ENCODE measurements at places on chromosomes 11 and 22.

GRCh38 chr22:40383905-40384304 lies 13.5 kb downstream of the SGSM3 start:
- DNase-seq: no peak

DNA sequence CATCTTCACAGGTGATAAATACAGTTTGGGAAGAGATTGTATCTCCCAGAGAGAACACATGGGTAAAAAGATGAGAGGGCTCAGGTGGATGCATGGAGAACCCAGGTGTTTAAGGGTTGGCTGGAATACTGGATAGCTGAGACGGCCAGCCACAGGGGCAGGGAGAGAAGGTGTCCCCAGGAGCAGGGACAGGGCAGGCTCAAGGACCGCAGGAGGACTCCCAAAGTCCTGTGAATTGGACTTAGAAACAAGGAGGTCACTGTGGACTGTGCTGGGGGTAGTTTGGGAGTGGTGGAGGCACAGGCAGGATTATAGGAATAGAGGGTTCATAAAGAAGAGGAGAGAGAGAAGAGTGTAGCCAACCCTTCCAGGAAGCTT lies 103.8 kb upstream of the PARVA start:
- DNase-seq: no peak

DNA sequence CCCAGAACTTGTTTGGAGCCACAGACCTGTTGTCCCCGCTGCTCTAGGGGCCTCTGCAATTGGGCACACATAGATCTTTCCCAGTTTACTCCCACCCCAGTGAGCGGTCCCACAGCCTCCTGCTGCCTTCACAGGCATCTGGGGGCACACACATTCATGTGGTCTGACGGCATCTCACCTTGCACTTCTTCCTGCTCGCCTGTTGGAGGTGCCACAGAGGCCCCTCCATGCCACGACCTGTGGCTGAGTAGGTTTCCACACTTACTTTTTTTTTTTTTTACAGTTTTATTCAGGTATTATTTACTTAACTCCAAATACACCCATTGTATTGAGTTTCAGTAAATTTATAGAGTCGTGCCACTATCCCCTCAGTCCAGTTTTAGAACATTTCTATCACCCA lies 68.9 kb upstream of the SEPTIN5 start:
- no peak for DNase-seq

DNA sequence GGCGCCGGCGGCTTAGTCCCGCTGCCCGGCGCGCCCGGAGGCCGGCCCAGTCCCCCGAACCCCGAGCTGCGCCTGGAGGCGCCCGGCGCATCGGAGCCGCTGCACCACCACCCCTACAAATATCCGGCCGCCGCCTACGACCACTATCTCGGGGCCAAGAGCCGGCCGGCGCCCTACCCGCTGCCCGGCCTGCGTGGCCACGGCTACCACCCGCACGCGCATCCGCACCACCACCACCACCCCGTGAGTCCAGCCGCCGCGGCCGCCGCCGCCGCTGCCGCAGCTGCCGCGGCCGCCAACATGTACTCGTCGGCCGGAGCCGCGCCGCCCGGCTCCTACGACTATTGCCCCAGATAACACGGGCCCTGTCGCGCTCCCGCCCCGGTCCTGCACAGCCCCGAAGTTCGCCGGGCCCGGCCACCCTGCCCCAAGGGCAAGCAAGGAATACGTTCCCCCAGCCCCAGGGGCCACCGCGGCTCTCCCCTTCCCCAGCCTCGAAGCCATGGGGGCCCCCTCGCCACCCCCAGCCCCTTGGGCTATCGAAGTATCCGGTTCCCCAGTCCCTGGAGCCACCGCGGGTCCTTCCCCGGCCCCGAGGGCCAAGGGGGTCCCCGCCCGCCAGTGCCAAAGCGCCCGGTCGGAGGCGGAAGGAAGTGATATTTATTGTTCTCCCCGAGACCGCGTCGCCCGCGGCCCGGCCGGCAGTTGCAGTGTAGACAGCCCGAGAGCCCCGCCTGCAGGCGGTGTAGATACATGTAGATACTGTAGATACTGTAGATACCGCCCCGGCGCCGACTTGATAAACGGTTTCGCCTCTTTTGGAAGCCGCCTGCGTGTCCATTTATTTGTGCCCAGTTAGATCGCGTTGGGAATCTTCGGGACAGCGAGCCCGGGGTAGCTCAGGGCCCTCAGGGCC lies 6.2 kb downstream of the TBX1 start:
- DNase-seq: peak; percentile 63

GRCh38 chr22:36079041-36079440 lies 50.4 kb upstream of the RBFOX2 start:
- no peak for DNase-seq

DNA sequence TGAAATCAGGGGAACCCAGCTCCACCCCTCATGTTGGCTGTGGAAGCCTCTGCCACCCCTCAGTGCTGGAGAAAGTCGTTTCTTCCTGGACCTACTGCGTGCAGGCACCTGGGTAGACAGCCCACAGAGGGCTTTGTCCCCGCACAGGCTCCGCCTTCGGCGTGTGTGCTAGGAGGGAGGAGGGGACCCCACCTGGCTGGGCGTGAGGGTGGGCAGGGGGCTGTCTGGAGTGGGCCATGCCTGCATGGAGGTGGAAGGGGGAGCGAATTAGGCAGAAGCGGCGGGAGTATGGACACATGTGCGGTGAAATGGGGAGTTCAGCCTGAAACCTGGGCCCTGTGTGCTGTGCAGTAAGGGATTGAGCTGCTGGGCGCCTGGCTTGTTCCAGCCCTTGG lies 49.3 kb downstream of the FBLN1 start:
- DNase-seq: no peak

DNA sequence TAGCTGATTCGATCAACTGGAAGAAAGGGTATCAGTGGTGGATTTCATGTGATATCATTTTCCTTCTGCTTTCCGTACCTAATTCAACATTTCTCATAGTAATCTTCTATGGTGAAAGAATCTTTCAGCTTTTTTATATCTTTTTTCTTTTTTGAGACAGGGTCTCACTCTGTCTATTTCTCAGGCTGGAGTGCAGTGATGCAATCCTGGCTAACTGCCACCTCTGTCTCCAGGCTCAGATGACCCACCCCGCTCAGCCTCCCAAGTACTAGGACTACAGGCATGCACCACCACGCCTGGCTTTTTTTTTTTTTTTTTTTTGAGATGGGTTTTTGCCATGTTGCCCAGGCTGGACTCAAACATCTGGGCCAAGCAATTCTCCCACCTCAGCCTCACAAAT lies 18.6 kb upstream of the CHORDC1 start:
- no peak for DNase-seq

- no peak for DNase-seq
These were observed 6.6 kb downstream of the RIC8A start for GRCh38 chr11:214083-214482.

DNA sequence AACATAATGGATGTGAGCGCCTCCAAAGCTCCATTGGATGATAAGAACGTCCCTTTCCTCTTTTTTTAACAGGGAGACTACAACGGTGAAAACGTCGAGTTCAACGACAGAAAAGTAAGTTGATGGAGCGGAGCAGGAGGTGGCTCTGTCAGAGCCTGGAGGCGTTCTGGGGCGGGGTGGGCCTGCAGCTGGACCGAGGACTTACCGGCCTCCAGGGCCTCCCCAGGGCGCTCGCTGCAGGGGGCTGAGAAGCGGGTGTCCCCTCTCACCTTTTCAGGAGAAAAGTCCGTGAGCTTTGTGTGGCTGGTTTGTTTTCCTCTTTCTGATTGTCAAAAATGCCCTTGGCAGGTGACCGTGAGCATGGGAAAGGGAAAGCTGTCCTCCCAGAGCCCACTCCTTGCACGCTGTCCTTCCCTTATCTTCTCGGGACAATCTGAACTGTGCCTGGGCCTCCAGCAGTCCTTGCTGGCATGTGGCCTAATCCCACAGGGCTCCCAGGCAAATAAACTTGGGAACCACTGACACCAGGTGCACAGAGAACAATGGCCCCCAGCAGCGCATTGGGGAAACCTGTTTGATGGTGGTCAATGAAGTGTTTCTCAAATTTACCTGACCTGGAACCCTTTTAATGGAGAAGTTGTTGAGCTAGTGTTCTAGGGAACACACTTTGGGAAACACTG lies 38.4 kb downstream of the ANO1 start:
- DNase-seq: no peak

DNA sequence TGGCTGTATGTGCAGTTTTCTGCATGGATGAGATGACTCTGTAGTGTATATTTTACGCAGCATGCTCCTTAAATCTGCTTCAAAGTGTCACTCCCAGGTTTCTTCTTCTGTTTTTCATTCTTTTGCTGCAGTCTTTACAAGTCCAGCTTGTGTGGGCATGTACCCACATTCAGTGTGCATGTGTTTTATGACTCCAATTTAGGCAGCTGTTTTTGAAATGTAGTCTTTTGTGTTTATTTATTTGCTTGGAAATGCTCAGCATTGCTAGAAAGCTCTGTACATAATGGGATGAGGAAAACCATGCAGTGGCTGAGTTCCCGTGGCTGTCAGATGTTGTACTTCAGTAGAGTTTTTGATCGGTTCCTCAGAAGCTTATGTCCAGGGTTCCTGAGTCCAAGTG lies 138.5 kb downstream of the ARHGAP42 start:
- no peak for DNase-seq

- no peak for DNase-seq
These were observed 44.0 kb downstream of the KCNJ4 start for GRCh38 chr22:38411016-38411415.

DNA sequence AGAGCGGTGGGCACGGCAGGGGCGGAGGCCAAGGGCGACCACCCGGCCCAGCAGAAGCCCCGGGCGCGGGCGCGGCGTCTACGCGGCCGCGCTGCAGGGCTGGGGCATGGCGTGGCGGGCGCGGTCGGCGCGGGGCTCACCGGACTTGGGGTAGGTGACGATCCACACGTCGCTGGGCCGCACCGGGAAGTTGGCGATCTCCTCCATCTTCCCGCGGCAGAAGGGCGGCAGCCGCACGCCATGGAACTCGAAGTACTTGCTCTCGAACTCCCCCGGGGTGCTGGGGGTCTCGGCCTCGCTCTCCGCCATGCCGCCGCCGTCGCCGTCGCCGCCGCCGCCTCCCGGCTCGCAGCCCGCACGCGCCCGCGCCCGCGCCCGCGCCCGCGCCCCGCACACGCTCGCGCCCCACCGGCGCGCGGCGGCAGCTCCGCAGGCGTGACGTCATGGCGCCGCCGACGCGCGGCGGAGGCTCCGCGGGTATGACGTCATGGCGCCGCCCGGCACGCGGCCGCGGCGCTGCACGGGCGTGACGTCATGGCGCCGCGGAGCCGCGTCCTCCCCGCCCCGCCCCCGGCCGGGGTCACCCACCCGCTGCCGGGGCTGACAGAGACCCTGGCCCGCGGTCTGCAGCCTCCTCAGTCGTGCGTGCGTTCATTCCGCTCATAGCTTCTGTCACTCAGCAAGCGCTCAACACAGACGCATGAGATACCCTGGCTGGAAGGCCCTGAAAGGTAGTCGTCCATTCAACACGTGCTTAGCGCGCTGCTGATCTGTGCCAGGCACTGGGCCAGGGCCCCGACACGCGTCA lies at the start of gene SULT4A1:
SULT4A1 (minus strand) TSS at position 440 of the 808 bp plus-strand sequence; CDS start at position 309, 131 bp downstream.
- peak; percentile 8 for DNase-seq

DNA sequence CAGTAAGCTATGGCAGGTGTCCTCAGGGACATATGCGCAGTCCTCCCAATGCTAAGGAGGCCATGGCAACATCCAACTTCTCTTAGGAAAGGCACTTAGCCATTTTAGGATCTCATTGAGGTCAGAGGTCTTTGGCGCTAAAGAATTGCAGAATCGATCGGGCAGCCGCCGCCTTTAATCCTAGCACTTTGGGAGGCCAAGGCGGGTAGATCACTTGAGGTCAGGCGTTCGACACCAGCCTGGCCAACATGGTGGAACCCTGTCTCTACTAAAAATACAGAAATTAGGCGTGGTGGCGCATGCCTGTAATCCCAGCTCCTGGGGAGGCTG lies 1.2 kb upstream of the CHID1 start:
- DNase-seq: no peak

- DNase-seq: no peak
These were observed 662.6 kb downstream of the NTM start for GRCh38 chr11:132033051-132033450.

GRCh38 chr22:40241200-40241763 lies 63.6 kb downstream of the TNRC6B start:
- DNase-seq: no peak

DNA sequence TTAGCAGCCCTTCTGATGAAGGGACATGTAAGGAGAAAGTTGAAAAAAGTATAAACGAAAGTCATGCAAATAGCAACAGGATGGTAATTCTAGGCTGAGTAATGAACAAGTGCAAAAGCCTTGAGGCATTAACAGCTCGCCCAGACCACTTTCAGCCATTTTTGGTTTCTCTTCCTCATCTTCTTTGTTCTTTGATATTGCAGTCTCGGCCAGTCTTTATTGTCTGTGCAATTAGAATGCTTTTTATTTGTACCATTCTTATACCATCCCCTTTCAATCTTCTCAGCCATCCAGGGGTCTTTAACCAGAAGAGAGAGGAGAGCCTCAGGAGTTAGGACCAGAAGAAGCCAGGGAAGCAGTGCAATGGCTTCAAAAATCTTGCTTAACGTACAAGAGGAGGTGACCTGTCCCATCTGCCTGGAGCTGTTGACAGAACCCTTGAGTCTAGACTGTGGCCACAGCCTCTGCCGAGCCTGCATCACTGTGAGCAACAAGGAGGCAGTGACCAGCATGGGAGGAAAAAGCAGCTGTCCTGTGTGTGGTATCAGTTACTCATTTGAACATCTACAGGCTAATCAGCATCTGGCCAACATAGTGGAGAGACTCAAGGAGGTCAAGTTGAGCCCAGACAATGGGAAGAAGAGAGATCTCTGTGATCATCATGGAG lies 7.3 kb downstream of the TRIM34 start:
- no peak for DNase-seq

DNA sequence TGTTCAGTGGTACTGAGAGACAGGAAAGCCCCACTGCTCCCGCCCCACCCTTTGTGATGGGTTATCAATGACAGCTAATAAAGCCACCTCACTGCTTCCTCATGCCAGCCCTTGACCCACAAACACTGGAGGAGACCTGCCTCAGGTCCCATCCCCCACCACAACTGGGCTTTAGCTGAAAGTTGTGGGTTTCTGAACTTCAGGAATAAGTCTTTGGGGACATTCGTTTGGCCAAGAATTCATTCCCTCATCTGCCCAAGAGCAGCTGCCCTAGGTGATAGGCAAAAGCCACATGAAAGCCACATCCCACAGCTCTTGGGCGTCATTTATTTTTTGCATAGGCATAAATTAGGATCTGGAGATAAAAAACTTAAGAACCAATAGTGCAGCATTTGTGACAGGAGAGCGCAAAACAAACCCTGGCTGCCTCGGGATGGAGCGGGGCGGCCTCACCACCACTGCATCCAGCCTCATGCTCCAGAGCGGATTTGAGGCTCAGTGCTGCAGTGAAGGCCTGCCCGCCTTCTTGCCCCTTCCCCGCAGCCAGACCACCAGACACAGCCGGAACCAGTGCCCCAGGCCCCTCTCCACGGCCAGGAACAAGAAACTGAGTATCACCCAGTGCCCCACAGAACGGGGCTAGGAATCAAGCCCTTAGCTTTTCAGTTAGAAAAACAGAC lies 21.2 kb downstream of the SUN2 start:
- no peak for DNase-seq

DNA sequence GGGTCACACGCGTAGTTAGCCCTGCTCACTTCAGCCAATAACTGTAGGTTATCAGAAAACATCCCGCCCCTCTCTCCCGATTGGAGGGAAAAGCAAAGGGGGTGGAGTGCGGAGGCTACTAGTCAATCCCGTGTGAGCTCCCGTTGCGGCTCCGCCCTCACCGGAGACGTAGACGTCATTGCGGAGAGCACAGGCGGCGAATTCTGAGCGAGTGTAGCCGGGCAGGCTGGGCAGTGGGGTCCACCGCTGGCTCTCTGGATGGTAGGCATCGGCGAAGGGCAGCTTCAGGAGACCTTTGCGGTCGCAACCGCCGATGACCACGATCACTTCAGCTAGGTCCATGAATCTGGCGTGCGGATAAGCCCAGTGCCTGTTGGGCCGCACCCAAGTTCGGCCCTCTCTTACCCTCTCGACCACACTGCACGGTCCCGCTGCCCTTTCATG lies 4.7 kb downstream of the KLHL35 start:
- peak; percentile 62 for DNase-seq

All from activated naive CD8-positive, alpha-beta T cell treated with anti-CD3 and anti-CD28 coated beads, Interleukin-2, amount 50 U/mL, for 24 hours (primary cell).